CD8-positive, alpha-beta memory T cell (primary cell): ENCODE measurements at places on chromosomes 3 and 15.
A peak's percentile ranks its signal among the peaks of the same experiment; 100 is the strongest.

DNA sequence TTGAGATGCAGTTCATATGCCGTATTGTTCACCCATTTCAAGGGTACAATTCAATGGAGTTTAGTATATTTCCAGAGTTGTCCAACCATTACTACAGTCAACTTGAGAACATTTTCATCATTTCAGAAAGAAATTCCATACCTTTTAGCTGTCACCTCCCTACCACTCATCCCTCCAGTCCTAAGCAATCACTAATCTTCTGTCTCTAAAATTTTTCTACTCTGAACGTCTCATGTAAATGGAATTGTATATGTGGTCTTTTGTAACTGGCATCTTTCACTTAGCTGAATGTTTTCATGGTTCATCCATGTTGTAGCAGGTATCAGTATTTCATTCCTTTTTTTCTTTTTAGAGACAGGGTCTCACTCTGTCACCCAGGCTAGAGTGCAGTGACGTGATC, 51.1 kb downstream of the CMTM7 start:
- H3K27me3 ChIP-seq, result no peaks in the 10 kb centered on the region
- DNase-seq, result no peak
- H3K36me3 ChIP-seq, result no peaks in the 10 kb centered on the region
- H3K4me1 ChIP-seq, result peaks cover 44% of the 10 kb centered on the region

- peak overlapping the region; percentile 54 for H3K27ac ChIP-seq
- no peak overlapping the region for H3K4me3 ChIP-seq
- DNase-seq, result no peak
- H3K4me1 ChIP-seq, result no peaks in the 10 kb centered on the region
These were observed 12.4 kb downstream of the GLYCTK start for GRCh38 chr3:52299879-52300611.

GRCh38 chr3:52440671-52441070, 4.2 kb downstream of the SEMA3G start:
- H3K27me3 ChIP-seq, result no peaks in the 10 kb centered on the region
- peaks cover 5% of the 10 kb centered on the region for H3K4me1 ChIP-seq
- H3K27ac ChIP-seq, result no peak overlapping the region
- H3K4me3 ChIP-seq, result no peak overlapping the region

GRCh38 chr15:98529205-98530145, 118.9 kb upstream of the IGF1R start:
- no peak overlapping the region for H3K4me3 ChIP-seq
- no peaks in the 10 kb centered on the region for H3K4me1 ChIP-seq
- H3K27ac ChIP-seq, result no peak overlapping the region
- no peaks in the 10 kb centered on the region for H3K27me3 ChIP-seq
- DNase-seq, result no peak
- H3K36me3 ChIP-seq, result no peaks in the 10 kb centered on the region

DNA sequence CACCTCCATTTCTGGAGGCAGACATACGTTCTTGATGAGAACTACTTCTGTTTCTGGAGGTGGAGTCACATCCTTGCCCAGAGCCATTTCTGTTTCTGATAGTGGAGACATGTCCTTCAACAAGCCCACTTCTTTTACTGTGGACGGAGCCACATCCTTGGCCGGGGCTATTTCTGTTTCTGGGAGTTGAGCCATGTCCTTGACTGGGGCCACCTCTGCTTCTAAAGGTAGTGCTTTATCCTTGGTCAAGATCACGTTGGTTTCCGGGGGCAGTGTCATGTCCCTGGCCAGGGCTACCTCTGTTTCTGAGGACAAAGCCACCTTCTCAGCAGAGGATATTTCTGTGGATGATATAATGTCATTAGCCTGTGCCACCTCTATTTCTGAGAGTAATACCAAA, 100.0 kb downstream of the MAP4 start:
- H3K27me3 ChIP-seq, result no peaks in the 10 kb centered on the region
- no peak overlapping the region for H3K4me3 ChIP-seq
- H3K4me1 ChIP-seq, result no peaks in the 10 kb centered on the region
- H3K36me3 ChIP-seq, result peaks cover 13% of the 10 kb centered on the region
- H3K27ac ChIP-seq, result no peak overlapping the region

DNA sequence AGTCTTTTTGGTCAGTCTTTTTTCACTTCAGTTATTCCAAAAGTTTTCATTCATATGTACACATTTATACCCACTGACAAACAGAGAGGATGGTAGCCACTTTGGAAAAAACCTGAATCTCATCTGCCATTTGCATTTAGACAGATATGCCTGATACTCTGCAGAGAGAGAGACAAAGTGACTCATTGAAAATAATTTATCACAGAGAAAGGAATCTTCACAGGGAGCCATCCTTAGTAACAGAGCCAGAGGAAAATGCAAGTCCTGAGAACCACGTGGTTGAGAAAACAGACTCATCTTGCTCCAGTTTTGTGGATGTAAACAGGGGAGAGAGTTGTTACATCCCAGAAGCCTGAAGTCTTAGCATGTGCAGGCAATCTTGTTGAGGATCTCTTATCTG, 28.2 kb upstream of the PLAAT1 start:
- DNase-seq, result no peak
- H3K27ac ChIP-seq, result no peak overlapping the region
- no peaks in the 10 kb centered on the region for H3K4me1 ChIP-seq
- H3K36me3 ChIP-seq, result no peaks in the 10 kb centered on the region

DNA sequence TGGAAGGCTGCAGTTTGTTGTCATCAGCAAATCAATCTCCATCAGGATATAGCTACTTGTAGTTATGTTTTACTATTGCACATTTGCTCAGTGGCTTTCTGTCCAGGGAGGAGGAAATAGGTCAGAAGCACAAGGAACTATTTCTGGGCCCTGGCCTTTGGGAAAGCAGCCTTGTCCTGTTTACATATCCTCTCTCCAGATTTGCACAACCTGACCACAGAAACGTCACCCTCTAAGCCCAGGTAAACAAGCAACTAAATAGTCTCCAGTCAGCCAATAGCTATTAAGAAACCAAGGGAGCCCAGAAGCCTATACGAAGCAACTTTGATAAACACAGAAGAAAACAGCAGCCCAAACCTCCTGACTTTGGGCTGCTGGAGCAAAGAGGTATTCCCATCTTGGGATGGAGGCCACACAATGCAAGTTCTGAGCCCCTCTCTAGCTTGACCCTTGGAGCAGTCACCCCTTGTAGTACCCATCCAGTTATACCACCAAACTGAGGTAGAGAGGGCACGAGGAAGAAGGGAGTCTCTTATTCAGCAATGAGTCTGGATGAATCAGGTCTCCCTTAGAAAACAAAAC, 2.3 kb upstream of the FEM1B start:
- DNase-seq, result no peak
- no peaks in the 10 kb centered on the region for H3K27me3 ChIP-seq
- no peak overlapping the region for H3K27ac ChIP-seq
- H3K4me1 ChIP-seq, result peaks cover 20% of the 10 kb centered on the region
- H3K36me3 ChIP-seq, result no peaks in the 10 kb centered on the region
